NCI-H446 treated with DMSO at 0.1 percent for 48 hours (cell line): ENCODE measurements at places on chromosomes 16 and 17.

- no peak for DNase-seq
Measured at GRCh38 chr17:32327911-32328310, 14.1 kb downstream of the C17orf75 start.

DNA sequence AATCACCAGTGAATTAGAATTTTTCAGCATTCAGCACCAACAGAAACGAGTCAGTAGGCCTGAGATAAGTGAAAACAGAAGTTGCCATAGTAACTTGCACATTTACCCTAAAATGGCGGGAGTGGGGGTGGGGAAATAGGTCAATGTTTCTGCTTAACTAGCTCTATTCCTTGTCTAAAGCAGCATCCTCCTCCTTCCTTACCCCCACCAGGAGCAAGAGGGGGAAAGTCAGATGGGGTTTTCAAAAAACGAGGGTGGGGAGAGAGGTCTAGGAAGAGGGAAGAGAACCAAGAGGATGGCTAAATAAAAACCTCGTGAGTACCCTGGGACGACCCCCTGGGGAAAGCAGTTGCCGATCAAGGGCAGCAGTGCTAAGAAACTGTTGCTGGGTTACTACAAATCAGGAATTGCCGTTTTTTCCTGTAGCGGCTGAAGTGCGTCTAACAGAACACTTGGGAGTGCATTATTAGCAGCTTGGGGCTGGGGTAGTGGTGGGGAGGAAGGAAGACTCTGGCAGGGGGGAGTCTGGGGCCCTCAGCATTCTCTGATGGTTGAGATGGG, 34.4 kb upstream of the MNT start:
- DNase-seq = no peak

GRCh38 chr16:86353148-86353547, 157.2 kb upstream of the FOXF1 start:
- DNase-seq = no peak

GRCh38 chr17:47729476-47729875, 3.6 kb upstream of the TBX21 start:
- no peak for DNase-seq

DNA sequence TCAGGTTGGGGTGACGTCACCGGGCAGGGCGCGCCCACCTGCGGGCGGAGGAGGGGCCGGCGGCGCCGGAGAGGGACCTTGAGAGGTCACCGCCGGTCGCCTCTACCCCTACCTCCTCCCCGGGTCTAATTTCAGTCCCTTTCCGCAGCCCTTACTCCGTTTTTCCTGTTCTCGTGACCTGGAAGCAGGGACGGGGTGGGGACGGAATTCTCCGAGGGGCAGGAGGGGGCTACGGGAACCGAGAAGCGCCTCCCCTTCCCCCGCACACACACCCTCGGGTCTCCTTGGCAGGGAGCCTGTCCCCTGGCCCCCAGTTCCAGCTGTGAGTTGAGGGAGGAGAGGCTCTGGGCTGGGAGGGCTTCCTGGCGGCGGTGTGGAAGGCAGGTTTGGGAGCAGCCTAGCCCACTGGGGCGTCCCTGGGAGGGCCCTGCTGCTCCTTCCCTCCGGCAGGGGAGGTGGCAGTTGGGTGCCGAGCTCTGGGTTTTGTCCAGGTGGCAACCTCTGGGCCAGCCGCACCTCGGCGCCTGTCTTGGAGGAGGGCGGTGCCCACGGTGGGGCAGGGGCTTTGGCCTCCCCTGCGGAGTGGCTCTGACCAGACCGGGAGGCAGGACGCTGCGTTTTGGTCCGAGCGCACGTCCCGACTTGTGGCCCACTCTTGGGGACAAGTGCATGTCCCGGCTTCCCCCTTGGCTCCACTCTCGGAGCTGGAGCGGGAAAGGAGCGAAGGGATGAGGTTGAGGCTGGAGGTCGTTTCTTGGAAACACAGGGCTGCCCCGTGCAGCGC, 773 bp downstream of the SYNGR3 start:
- DNase-seq = no peak

DNA sequence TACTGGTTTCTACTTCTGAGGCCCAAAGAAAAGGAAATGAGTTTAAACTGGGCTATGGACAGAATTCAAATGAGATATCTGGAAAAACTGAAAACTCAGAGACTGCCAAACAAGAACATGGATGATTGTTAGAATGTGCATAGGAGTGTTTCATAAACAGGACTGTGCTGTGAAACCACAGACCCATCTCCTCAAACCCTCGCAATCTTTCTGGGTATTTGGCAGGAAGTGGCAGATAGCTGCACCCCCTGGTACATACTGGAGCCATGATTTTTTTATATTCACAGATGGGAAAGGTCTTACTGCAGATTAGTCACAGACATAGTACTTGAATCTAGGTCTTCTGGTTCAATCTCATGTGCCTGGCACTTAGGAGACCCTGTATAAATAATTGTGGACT, 145.0 kb downstream of the CCDC182 start:
- no peak for DNase-seq

- no peak for DNase-seq
Measured at GRCh38 chr17:61132524-61132923, 267.1 kb upstream of the TBX2 start.

DNA sequence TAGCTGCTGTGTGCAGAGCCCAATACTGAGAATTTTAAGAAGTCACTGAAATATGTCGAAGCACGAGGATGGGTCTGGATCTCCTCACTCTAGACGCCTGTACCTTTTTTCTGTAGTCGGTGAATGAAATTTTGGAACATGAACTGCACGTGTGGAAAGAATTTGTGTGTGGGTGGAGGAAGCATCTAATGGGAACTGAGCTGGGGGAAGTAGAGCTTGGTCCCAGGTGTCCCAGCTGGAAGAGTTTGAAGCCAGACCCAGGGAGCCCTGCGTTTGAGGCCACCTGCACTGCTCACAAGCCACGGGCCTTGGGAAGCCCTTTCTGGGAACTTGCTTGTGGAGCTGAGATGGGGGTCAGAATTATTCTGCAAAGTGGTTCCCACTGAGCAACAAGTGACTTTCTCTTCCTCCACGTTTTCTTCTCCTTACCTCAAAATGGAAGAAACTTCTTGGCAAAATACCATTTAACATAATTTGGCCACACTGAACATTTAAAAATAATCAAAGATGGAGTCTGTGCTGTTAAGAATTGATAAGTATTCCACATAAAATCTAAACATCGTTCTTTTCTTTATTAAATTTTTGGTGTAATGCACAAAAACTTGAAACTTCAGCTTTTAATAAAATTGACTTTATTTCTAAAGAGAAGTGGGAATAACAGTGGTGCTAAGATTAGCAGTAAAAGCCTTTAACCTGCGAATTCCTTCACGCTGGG, 163.8 kb downstream of the PRKCA start:
- DNase-seq = no peak

DNA sequence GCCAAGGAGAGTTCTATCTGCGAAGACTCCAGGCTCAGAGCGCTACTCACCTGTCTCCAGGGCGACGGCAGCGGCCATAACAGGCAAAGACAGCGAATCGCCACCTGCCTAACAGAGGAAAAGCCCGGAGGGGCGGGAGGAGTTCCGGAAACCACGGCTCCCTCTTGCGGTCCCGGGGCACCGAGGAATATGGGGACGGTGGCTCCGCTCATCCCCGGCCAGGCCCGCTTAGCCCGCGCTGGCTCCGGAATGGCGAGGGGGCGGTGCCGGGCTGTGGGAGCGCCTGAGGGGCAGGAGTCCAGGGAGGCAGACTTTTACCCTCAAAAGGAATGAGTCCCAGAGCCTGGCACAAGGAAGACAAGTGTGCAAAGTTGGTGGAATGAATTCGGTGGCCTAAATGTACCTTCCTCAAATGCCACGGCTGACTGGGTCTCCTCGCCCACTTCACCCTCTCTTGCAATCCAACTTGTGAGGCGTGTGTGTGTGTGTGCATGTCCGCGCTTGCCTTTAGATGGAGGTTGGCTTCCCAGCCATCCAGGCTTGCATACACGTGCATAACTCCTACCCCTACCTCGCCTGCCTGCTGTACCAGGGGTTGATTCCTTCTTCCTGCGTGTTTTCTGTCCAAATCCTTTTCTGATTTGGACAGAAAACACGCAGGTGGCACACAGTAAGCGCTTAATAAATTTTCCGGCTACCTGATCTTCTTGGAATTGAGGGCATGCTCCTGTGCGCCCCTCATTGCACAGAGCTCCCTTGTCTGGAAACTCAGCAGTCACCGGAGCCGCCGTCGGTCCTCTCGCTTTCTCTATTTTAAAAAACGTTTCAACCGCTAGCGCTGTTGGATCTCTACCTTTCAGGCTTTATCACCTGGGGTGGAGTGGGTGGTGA, 3.5 kb downstream of the C17orf100 start:
- no peak for DNase-seq

- peak; percentile 31 for DNase-seq
Measured at GRCh38 chr17:3865176-3865575, 19.1 kb upstream of the NCBP3 start.

GRCh38 chr16:64882078-64882784, 239.6 kb downstream of the CDH11 start:
- DNase-seq = no peak

DNA sequence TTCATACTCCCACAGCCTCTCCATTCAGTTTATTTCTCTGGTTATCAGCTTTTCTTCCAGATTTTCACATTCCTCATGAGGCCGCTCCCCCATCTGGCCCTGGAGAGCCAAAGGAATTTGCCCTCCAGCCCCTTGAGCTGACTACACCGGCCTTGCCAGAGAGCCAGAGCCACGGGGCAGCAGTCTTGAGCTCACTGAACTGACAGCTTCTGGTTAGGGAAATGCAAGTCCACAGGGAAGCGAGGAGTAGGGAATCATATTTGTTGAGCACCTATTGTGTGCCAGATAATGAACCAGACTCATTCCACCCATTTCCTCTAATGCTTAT, 102.4 kb downstream of the ABCC12 start:
- no peak for DNase-seq

DNA sequence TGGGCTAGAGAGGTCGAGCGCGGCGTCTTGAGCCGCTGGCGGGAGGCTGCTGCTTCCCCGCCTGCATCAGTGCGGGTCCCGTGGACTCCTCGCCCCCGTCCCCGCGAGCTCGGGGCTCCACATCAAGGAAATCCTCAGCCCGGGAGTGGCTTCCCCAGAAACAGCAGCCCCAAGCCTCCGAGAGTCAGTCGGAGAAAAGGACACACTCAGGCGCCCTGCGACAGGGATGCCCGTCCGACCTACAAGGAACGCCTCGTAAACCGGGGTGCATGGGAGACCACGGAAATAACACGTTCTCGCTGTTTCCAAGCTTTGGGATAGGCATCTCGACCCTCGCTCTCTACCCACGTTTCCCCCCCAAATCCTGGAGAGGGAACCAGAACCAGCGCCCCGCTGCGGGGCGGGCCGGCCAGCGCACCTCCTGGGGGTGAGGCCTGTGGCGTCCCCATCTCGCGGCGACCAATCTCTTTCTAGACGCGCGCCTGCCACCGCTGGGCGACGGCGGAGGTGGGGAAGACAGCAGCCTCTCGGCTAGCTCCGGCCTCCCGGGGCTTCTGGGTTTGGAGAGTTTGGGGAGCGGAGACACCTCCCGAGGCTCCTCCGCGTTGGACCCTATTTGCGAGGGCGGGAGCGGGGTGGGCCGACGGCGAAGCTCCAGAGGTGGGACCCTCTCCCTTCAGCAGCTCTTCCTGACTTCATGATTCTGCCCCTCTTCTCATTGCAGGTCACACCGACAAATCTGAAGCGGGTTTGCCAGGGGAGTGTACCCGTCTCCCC, 759 bp upstream of the TP53I13 start:
- DNase-seq = no peak

DNA sequence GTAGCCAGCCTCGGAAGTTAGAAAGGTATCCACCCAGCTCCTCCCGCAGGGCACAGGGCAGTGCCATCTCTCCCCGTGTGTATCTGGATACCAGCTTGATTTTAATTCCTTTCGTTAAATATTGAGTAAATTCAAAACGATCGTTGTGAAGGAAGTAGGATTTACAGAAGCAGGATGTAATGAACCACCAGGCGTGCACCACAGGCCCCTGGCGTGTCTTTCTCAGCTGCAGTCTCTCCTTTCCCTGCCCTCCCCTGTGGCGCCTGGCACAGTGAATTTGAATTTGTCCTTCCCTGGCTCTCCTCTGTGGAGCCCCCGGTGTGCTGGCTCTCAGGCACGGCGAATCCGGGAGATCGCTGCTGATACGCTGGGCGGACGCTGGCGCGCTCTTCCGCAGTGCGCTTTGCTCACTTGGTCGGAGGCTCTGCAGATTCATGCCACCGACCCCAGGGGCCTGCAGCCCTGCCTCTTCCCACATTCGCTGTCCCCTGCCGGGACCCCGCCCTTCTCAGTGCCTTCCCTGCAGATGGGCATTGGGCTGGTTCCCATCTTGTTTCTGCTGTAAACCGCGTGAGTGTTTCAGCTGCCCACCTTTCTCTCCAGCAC, 164.6 kb downstream of the RPTOR start:
- no peak for DNase-seq
